ENCODE measurements at places on chromosomes 11 and 22.

GRCh38 chr11:99015634-99016454 is 4.9 kb upstream of the CNTN5 start:
- DNase-seq: no peak

GRCh38 chr22:22752556-22753477 is 108.4 kb downstream of the GGTLC2 start:
- DNase-seq: no peak

GRCh38 chr11:57160665-57161064 is 21.1 kb upstream of the LRRC55 start:
- no peak for DNase-seq

DNA sequence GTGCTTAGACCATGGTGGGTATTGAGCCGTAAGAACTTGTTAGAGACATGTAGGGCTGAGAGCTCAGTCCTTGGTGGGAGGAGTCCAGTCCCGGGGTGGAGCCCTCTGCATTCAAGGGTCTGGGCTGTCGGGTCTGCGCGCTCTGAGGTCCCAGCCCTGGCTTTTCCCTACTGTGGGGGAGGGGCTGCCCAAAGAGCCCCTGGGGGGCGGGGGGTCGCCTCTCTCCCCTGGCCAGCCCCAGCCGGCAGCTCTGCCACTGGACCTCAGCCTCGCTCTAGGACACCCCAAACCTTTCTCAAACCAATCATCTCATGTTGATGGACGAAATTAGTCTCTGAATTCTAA is 1006.4 kb downstream of the BRD1 start:
- DNase-seq: no peak

DNA sequence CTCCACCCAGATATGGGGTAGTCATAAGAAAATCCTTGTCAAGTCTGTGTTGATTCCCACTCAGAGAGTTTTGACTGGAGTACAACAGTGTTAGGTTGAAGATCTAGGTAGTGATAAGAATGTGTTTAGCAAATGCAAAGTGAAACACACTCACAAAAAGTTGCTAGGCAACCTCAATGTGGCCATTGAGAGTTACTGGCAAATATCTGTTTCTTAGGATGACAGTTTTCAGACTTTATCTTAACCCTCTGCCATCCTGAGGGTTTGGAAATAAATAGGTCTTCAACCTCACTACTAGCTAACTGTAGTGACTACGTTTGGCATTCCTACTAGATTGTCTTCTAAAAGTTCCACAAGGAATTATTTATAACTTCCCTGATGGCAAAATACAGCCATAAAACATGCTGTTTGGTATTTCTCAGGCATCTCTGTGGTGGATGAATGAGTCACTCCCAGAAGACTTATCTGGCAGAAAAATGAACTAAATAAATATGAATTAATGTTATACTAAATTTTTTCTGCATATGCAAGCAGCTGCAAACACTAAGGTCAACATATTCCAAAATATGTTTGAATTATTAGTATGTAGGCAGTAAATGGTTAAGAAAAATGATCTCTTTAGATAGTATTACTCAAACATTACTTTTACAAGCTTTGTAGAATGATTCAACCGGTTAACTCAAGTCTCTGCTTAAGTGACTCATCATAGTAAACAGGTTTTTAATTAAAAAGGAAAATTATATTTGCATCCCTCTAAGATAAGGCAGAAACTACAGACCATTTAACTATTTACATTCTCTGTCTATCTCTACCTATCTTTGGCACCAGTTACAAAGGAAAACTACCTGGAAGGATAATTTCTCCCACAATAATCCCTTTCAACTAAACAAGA is 17.1 kb upstream of the SYTL2 start:
- DNase-seq: no peak

DNA sequence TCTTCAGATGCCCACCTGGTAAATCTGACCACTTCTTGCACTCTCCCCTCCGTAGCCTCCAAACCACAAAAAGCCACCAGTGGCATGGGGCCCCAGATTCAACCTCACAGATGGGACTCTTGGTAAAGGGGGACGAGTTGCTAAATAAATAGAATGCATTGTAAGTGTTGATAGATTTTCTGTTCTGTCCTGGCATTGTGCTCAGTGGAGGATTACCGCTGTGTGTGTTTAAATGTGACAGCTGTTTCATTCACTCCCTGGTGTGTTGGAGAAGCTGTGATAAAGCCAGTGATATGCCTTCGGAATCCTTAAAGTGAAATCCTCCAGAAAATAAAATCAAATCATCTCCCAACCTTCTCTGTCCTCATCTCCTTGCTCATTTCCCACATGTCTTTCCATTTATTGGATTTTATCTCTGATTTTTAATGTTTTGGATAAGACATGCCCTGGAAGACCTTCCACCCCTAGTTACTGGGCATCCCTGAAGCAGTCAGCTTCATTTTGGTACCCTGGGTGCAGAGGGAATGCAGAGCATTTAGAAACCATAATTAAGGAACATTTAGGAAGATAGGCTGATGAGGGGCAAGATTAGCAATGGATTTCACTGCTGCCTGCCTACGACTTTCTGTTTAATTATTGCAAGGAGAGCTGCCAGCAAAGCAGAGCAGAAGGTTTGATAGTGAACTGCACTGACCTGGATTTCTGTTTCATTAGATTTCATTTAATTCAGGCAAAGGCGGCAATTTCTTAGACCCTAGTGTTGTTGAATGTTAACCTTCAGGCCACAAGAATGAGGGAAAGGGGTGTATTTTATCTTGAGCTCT is 460.9 kb upstream of the KIRREL3 start:
- DNase-seq: no peak

DNA sequence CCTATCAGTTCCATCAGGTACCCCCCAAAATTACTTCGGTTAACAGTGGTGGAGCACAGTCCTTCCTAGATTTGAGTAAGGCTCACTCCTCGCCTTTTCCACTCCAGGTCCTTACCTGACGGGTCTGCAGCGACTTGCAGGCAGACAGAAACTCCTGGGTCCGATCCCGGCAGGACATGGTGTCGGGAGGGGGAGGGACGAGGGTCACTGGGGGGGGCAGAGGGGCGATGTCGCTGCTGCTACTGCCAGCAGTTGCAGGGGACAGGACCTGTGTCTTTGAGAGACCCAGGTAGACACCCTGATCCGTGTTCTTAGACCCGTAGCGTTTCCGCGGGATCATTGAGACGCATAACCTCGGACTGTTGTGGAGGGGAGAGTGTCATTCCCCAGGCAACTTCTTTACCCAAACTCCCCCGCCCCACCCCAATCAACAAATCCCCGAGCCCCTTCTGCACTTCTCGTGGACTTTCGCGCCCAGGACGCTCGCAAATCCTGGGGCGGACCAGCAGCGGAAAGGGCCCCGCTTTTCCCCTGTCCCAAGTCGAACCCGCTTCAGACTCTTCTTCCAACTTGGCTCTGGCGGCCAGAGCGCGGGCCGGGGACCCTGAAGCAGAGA is 839 bp downstream of the STX5 start:
- DNase-seq: no peak

- no peak for DNase-seq
Observed at GRCh38 chr11:103364687-103365086, 255.5 kb downstream of the DYNC2H1 start.

DNA sequence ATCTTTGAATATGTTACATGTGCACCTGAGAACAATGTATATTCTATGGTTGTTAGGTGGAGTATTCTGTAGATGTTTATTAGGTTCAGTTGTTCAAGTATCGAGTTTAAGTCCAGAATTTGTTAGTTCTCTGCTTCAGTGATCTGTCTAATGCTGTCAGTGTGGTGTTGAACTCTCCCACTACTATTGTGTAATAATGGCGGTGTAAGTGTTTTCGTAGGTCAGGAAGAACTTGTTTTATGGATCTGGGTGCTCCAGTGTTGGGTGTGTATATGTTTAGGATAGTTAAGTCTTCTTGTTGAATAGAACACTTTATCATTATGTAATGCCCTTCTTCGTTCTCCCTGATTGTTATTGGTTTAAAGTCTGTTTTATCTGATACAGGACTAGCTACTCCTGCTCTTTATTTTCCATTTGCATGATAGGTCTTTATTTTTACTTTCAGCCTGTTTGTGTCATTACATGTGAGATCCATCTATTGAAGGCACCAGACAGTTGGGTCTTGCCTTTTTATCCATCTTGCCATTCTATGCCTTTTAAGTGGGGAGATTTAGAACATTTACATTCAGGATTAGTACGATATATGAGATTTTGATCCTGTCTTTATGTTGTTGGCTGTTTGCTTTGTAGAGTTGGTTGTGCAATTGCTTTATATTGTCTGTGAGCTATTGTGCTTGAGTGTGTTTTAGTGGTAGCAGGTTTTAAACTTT is 121.6 kb downstream of the DDX10 start:
- DNase-seq: no peak

- DNase-seq: no peak
Observed at GRCh38 chr11:64165481-64165841, 452 bp downstream of the MACROD1 start.

- DNase-seq: no peak
Observed at GRCh38 chr11:59769828-59770227, 14.7 kb downstream of the STX3 start.

DNA sequence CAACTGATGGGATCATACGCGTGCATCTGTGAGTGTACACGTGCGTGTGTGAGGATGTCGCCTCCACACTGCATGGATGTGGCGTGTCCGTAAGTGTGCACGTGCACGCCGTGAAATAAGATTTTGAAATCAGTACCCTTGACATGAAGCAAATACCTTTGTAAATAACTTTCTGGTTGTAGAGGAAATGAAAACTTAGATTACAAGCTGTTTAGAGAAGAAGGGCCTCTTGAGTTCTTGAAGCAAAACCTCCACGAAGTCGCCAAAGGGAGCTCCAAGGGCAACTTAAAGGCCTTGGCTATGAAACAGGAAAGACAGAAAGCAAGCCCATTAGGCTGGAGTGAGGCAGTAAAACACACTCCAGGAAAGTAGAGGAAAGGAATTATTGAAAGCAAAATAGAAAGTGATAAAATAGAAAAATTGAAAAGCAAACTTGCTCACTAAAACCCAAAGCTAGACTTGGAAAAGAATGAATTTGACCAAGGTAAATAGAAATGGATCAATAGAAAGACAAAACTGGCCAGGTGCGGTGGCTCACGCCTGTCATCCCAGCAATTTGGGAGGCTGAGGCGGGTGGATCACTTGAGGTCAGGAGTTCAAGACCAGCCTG is 29.7 kb upstream of the TOLLIP start:
- DNase-seq: no peak

DNA sequence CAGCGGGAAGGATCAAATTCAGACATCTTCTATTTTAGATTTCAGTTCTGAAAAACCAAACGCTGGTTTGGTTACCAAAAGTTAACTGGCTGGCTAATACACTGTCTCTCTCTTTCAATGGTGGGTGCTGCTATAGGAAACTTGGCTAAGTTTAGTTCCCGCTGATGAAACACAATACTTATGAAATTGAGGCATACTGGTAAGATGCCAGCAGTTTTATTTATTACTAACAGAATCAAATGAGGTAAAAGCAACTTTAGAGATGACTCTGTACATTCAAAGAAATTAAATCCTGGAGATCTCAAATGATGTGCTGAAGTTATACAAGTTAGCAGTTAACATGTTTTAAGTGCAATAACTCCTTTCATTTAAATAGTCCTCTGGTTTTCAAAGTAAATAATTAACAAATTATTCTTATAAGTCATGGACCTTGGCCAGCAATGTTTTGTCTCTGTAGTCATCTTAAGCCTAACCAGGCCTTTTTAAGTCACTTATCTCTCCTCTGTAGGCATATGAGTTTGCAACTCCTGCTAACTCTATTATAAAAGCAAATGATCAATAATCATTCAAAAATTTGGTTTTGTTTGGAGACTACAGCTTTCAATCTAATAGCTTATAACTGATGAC is 54.8 kb downstream of the PAK1 start:
- no peak for DNase-seq

DNA sequence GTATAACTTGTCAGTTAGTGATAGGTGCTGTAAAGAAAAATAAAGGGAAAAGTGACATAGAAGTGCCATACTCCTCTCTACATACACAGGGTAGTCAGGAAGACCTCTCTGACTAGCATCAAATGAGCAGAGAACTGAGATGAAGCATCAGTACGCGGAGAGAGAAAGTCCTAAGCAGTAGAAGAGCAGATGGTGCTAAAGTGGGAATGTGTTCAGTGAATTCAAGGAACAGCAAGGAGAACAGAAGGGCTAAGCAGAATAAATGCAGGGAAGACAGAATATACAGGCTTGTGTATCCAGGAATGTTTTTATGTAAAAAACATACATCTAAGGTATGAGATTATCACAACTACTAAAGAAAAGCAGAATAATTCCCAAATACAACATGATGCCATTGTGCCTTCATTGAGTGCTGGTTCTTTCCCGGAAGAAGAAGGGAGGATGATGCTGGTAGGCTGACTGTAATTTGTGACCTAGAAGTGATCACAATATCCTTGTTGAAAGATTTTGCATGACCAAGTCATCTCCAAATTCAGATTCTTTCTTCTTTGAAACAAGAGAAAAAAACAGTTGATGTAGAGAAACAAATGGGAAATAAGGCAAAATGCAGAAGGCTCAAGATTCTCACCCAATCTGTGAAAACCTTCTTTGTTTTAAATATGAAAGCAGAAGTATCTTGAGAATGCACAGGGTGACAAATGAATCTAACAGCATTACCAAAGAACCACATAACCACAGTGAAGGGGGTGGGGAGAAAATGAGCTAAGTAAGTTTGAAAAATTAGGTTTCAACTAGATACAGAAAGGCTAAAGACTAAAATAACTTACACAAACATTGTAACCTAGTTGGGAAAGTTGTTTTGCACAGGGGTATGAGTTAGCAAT is 20.5 kb downstream of the MRE11 start:
- DNase-seq: no peak

DNA sequence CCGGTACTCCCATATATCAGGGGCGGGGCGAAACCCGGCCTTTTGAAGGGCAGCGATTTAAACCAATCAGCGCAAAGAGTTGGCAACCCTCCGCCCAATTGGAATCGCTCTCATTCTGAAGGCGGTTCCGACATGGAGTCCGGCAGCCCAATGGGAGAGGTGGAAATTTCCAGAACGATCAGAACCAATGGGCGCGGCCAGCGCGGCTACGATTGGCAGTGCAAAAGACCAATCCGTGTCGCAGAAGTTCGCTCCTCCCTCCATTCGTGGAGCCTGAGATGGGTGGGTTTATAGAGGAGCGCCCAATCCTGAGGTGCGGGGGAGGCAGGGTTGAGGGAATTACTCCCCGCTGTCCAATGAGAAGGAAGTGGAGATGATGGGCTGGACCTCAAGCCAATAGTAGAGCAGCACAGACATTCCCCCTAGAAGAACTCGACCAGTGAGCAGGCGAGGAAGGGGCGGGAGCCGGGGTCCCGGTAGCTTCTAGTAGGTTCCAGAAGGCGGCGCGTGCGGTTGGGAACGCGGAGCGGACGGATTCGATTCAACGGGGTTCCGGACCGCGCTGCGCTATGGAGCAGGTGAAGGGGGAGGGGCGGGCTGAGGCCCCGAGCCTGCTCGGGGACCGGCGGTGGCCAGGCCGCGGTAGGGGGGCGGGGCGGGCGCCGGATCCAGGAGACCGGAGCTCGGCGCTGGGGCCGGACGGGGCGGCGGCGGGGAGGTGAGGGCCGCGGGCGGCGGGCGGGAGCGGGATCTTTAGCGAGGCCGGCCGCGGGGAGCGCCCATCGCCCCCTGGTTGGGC is at the start of gene STIP1:
STIP1 (plus strand) TSS at position 479 of the 799 bp plus-strand sequence; CDS start at position 570, 91 bp downstream.
- DNase-seq: peak; percentile 100

GRCh38 chr22:26529345-26529744 is 17.1 kb upstream of the TFIP11 start:
- DNase-seq: no peak
